ENCODE measurements at places on chromosomes 11 and 22.
A peak's percentile ranks its signal among the peaks of the same experiment; 100 is the strongest.

DNA sequence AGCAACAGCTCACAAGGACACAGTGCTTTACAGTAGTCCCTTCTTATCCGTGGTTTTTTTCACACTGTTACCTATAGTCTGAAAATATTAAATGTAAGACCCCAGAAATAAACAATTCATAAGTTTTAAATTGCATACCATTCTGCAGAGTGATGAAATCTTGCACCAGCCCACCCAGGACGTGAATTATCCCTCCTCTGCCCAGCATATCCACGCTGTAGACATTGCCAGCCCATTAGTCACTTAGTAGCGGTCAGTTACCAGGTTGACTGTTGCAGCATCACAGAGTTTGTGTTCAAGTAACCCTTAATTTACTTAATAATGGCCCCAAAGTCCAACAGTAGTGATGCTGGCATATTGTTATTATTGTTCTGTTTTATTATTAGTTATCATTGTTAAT lies 3.6 kb downstream of the CLTCL1 start:
- DNase-seq, result no peak

DNA sequence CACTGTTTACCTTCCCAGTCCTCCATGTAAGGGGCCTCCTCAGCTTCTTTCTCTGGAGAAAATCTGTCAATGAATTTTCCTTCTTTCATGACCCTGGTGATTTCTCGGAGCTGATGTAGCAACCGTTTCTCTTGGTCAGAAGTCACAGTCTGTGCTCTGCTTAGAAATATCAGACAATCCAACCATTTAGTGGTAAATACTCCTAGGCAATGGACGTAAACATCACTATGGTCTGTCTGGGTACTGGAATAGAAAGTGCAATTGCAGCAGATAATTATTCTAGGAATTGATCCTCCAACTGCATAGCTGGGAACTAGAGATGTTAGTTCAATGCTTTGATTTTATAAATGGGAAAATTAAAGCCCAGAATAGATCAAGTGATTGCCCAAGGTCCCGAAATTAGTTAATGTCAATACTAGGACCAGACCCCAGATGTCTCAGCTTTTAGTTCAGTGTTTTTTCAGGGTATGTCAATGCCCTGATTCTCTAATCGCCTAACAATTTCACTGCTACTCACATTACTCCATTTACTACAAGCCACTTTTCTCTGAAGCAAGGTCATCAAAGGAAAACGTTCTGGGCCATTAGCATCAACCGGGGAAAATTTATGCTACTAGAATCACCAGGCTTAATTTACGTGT lies 42.1 kb downstream of the RIC3 start:
- DNase-seq, result no peak

DNA sequence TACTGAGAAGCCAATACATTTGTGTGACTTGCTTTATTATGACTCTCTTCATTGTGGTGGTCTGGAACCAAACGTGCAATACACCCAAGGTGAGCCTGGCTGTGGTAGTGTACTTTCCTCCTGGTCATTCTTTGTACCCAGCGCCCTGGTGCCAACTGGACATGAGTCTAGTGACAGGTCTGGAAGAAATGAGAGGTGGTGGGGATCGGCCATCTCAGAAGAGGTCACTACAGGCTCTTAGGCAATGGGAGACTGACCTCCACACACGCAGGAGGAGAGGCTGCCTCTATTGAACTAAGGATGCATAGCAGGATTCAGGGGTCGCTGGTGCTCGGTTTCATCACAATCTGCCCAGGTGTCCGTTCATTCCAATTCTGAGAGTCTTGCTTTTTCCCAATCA lies 56.4 kb upstream of the RTL6 start:
- DNase-seq, result no peak

GRCh38 chr22:23984430-23984829 lies 4.5 kb downstream of the GSTT2 start:
- DNase-seq, result peak; percentile 6

GRCh38 chr22:40678493-40679248 lies 613 bp upstream of the MCHR1 start:
- DNase-seq, result no peak

GRCh38 chr22:20553947-20554741 lies 46.7 kb downstream of the MED15 start:
- DNase-seq, result no peak
